ENCODE measurements at places on chromosomes 5 and 9. TPM values are rescaled to one million over a fixed set of nuclear protein-coding genes. Genes with fewer than 3 reads are reported as not detected.

Gene PCDHB6
- 2.4 TPM for total RNA-seq

- H3K36me3 ChIP-seq, result no peaks in the 10 kb centered on the region
- no peaks in the 10 kb centered on the region for H3K27me3 ChIP-seq
- no peak for DNase-seq
- H3K27ac ChIP-seq, result no peak overlapping the region
- peaks cover 2% of the 10 kb centered on the region for H3K4me1 ChIP-seq
Measured at GRCh38 chr5:169421677-169422076, 120.7 kb upstream of the SLIT3 start.

DNA sequence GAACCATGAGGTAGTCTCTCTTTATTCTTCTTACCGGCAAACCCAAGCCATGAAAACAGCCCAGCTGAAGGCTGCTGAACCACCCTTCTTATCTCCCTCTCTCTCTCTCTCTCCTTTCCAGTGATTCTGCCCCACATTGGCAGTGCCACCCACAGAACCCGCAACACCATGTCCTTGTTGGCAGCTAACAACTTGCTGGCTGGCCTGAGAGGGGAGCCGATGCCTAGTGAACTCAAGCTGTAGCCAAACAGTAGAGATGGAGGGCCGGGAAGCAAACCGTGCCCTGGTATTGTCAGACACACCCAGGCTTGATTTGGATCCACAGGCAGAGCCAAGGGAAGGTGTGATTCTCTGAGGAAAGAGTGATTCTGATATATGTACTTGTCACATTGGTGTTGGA, 14.0 kb downstream of the GRHPR start:
- DNase-seq, result no peak
- no peak overlapping the region for H3K27ac ChIP-seq
- H3K4me3 ChIP-seq, result no peak overlapping the region
- H3K36me3 ChIP-seq, result peaks cover 47% of the 10 kb centered on the region
- no peaks in the 10 kb centered on the region for H3K4me1 ChIP-seq
- H3K27me3 ChIP-seq, result no peaks in the 10 kb centered on the region

DNA sequence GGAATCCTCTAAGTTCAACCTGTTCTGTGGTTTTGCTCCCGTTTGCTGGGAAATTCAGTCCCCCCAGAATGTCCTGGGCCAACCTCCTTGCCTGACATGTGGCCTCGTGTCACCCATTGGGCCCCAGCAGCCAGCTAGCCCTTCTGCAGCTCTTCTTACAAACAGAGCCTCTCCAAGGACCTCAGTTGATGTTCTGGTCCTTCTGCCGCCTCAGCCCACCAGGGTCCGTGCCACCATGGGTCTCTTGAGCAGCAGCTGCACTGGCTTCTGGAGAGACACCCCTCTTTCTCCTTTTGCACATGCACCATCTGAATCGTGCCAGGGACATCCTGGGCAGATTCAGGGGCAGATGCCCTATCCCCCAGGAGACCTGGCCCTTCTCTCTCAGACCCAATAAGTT, 85.0 kb downstream of the LMX1B start:
- DNase-seq, result no peak
- H3K4me3 ChIP-seq, result no peak overlapping the region
- no peak overlapping the region for H3K27ac ChIP-seq
- H3K36me3 ChIP-seq, result no peaks in the 10 kb centered on the region
- no peaks in the 10 kb centered on the region for H3K27me3 ChIP-seq
- H3K4me1 ChIP-seq, result no peaks in the 10 kb centered on the region

- no peak for DNase-seq
- H3K4me1 ChIP-seq, result no peaks in the 10 kb centered on the region
- no peaks in the 10 kb centered on the region for H3K36me3 ChIP-seq
- no peak overlapping the region for H3K27ac ChIP-seq
- H3K4me3 ChIP-seq, result no peak overlapping the region
- H3K27me3 ChIP-seq, result no peaks in the 10 kb centered on the region
Measured at GRCh38 chr5:1511651-1512540, 11.9 kb downstream of the LPCAT1 start.

DNA sequence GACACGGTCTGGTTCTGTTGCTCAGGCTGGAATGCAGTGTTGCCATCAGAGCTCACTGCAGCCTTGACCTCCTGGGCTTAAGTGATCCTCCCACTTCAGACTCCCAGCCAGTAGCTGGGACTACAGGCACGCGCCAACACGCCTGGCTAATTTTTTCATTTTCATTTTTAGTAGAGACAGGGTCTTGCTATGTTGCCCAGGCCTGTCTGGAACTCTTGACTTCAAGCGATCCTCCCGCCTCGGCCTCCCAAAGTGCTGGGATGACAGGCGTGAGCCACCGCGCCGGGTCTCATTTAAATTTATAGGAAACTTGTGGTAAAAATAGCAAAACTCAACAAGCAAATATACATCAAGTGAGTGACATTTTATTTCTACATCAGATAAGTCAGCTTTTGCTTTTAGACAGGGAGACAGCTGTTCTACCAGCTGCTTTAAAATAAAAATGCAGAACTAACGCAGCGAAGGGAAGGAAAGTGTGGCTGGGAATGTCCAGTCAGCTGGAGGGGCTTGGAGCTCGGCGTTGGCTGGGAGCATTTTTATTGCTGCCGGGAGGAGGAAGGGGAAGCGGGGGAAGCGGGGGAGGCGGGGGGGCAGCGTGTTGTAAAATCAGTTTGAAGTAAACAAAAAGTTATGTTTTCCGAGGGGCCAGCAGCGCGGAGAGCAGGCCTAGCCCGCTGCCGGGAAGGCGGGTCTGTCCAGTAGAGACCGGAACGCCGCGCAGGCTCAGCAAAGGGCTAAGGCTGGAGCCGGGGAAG, 707 bp upstream of the ZFYVE16 start:
- H3K4me3 ChIP-seq, result peak overlapping the region; percentile 91
- H3K27ac ChIP-seq, result peak overlapping the region; percentile 98
- no peaks in the 10 kb centered on the region for H3K36me3 ChIP-seq

GRCh38 chr9:76150013-76150412, 244.2 kb downstream of the RFK start:
- DNase-seq, result peak; percentile 46
- no peaks in the 10 kb centered on the region for H3K4me1 ChIP-seq
- H3K27ac ChIP-seq, result no peak overlapping the region
- H3K36me3 ChIP-seq, result no peaks in the 10 kb centered on the region

GRCh38 chr5:375921-376798, 54.6 kb downstream of the AHRR start:
- no peak overlapping the region for H3K27ac ChIP-seq
- DNase-seq, result no peak
- no peaks in the 10 kb centered on the region for H3K36me3 ChIP-seq
- H3K4me1 ChIP-seq, result peaks cover 6% of the 10 kb centered on the region

Gene ACTBL2
- total RNA-seq, result not detected

- H3K4me1 ChIP-seq, result peaks cover 18% of the 10 kb centered on the region
- no peaks in the 10 kb centered on the region for H3K36me3 ChIP-seq
- H3K27ac ChIP-seq, result peak overlapping the region; percentile 14
- DNase-seq, result peak; percentile 35
- H3K27me3 ChIP-seq, result no peaks in the 10 kb centered on the region
Measured at GRCh38 chr9:124652615-124653393, 118.3 kb downstream of the NR6A1 start.

DNA sequence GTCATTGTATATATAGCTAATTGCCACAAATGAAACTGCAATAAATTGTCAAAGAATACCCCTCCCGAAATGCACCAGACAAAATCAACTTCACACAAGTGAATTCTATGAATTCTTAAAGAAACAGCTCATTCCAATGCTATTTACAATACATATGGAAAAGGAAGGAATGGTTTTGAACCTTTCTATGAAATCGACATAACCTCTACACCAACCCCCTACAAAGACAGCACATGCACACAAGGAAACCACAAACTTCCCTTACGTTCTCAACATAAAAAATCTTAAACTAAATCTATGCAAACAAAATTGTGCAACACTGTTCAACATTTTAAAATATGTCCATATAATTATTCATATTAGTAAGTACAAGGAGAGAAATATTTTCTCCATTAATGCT, 39.2 kb downstream of the MARCHF11 start:
- H3K4me3 ChIP-seq, result no peak overlapping the region
- no peaks in the 10 kb centered on the region for H3K36me3 ChIP-seq
- DNase-seq, result no peak
- no peaks in the 10 kb centered on the region for H3K27me3 ChIP-seq

GRCh38 chr9:17319864-17320263, 185.0 kb downstream of the CNTLN start:
- H3K36me3 ChIP-seq, result no peaks in the 10 kb centered on the region
- H3K27me3 ChIP-seq, result no peaks in the 10 kb centered on the region
- no peak overlapping the region for H3K27ac ChIP-seq
- no peaks in the 10 kb centered on the region for H3K4me1 ChIP-seq

DNA sequence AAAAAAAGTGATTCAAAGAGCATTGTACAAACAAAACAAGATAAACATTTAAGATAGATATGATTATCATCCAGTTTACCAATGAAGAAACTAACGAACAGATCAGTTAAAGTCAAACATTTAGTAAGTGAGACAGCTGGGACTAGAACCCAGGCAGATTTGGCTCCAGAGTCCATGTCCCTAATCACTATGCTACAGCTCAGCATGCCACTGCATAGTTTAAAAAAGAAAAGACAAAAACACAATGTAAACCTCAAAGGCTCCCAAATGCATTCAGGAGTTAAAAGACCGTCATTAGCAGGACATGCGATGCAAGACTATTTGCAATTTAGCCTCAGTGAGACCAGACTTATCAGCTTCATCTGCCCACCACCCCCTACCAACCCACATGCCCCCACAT, 36.8 kb downstream of the DENND1A start:
- H3K4me1 ChIP-seq, result no peaks in the 10 kb centered on the region
- no peak overlapping the region for H3K4me3 ChIP-seq

Gene TNFSF8
- 2.2 TPM for total RNA-seq

DNA sequence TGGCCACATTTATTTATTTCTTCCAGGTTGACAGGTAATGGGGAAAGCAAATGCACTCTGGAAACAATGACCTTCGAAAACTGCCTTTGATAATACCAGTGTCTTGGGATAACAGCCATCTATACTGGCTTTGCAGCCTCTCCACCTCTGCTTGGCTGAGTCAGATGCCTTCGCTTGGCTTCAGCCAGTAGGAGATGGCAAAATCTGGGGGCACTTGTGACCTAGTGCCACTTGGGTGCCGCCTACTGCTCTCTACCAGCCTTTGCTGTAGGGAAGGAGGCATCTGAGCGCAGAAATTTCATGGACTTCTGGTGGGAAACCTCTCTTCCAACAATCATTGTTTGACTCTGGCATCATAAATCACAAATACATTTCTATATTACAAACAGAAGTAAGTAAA, 21.8 kb downstream of the FYB1 start:
- H3K4me3 ChIP-seq, result no peak overlapping the region
- H3K4me1 ChIP-seq, result peaks cover 6% of the 10 kb centered on the region
- no peaks in the 10 kb centered on the region for H3K36me3 ChIP-seq
- no peaks in the 10 kb centered on the region for H3K27me3 ChIP-seq
- H3K27ac ChIP-seq, result no peak overlapping the region
